Activated B cell treated with CpG ODN at 0.5 μM for 24 hours (primary cell): ENCODE measurements at places on chromosomes 2 and 18.

DNA sequence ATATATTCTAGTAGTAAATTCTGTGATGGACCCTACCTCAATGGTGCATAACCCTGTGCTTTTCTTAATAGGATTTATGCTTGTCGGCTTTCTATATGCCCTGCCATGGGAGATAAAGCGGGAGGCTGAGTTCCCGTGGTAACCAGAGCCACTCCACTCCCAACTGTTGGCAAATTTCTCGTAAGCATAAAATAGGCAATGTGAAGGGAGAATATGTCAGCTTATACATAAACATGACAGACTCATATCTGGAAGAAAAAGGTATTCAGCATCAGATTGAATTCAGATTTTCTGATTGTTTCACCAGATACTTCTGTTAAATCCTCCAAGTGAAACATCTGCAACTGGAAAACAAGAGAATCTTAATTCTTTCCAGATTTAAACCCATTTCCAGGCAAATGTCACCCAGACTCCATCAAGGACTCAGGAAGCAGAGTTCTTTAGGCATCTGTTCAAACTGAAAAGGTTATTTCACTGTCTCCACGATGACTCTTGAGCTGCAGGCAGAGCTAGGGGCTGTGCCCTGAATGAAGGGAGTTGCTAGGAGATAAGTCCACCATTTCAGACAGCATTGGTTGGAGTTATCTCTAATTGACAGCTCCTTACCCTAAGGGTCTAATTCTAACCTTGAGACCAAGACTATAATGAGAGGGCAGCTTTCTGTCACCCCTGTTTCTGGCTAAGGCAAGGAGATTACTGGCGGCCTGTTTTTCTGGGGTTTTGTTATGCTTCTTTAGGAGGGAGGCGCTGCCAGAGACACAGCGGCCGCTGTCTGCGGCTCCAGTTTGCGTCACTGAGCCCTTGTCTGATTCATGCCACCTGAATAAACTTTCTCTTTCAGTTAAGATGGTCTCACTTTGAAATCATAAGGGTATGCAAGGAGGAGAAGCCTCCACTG lies 381.3 kb downstream of the SOX11 start:
- no peak overlapping the region for H3K4me3 ChIP-seq
- H3K27ac ChIP-seq, result no peak overlapping the region
- no peaks in the 10 kb centered on the region for H3K4me1 ChIP-seq
- no peaks in the 10 kb centered on the region for H3K36me3 ChIP-seq
- no peaks in the 10 kb centered on the region for H3K27me3 ChIP-seq

- H3K4me3 ChIP-seq, result no peak overlapping the region
- H3K27ac ChIP-seq, result no peak overlapping the region
- no peaks in the 10 kb centered on the region for H3K4me1 ChIP-seq
- no peak for DNase-seq
Observed at GRCh38 chr18:1965016-1965415, 606.3 kb downstream of the METTL4 start.

DNA sequence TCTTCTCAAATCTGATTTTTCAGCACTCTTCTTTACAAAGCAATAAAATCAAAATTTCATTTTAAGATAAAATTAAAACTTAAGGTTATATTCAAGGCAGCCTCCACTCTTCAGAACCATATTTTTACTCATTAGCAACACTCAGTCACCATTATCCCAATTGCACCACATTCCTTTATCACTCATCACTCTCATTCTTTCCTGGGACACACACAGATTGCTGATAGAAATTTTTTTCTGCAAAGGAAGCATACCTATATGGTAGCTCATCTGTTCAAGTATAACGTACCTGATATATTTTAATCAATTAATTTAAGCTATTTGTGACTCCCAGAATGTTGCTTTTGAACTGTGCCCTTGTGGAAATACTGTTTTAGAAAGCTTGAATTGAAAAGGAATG lies 1559.3 kb upstream of the ZEB2 start:
- H3K36me3 ChIP-seq, result no peaks in the 10 kb centered on the region
- no peak overlapping the region for H3K4me3 ChIP-seq
- no peaks in the 10 kb centered on the region for H3K27me3 ChIP-seq
- no peak overlapping the region for H3K27ac ChIP-seq
- H3K4me1 ChIP-seq, result no peaks in the 10 kb centered on the region
- DNase-seq, result no peak

DNA sequence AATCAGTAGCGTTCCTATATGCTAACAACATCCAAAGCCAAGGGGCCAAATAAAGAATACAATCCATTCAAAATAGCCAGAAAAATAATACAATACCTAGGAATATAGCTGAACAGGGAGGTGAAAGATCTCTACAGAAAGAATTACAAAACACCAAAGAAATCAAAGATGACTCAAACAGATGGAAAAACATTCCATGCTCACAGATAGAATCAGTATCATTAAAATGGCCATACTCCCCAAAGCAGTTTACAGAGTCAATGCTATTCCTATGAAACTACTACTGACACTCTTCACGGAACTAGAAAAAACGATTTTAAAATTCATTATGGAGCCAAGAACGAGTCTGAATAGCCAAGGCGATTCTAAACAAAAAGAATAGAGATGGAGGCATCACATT lies 57.4 kb downstream of the CCBE1 start:
- no peak overlapping the region for H3K27ac ChIP-seq
- H3K36me3 ChIP-seq, result no peaks in the 10 kb centered on the region
- H3K27me3 ChIP-seq, result peaks cover 4% of the 10 kb centered on the region
- H3K4me1 ChIP-seq, result no peaks in the 10 kb centered on the region
- DNase-seq, result no peak

- H3K36me3 ChIP-seq, result peaks cover 84% of the 10 kb centered on the region
- H3K4me3 ChIP-seq, result no peak overlapping the region
- H3K27me3 ChIP-seq, result no peaks in the 10 kb centered on the region
- no peak for DNase-seq
- H3K27ac ChIP-seq, result peak overlapping the region; percentile 21
Observed at GRCh38 chr2:121372721-121373353, 87.8 kb upstream of the TFCP2L1 start.

DNA sequence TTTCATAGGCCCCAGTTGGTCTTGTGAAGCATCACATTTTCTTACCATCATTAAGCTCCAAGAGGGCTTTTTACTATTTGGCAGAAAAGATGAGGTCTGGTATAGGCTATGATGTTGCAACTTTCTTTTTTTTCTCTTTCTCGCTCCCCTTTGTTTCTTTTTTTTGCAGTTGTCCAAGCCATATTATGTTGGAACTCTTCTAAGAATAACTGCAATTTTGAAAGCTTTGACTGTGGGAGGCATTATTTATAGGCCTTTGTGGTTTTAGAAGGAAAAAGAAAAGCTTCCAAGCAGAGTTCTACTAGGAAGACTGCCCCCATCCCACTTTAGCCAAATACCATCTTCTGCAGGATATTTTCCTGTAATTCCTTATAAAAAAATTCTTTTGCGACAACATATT lies 571.6 kb downstream of the ARHGAP15 start:
- H3K27me3 ChIP-seq, result no peaks in the 10 kb centered on the region
- no peak overlapping the region for H3K27ac ChIP-seq
- H3K4me1 ChIP-seq, result peaks cover 2% of the 10 kb centered on the region
- H3K4me3 ChIP-seq, result no peak overlapping the region
- H3K36me3 ChIP-seq, result peaks cover 46% of the 10 kb centered on the region

GRCh38 chr18:34189656-34190435 lies 34.9 kb downstream of the NOL4 start:
- no peak overlapping the region for H3K27ac ChIP-seq
- DNase-seq, result no peak

- H3K27me3 ChIP-seq, result no peaks in the 10 kb centered on the region
- no peak for DNase-seq
- H3K36me3 ChIP-seq, result peaks cover under 1% of the 10 kb centered on the region
- no peak overlapping the region for H3K4me3 ChIP-seq
Observed at GRCh38 chr2:200845194-200845593, 19.3 kb downstream of the CLK1 start.

DNA sequence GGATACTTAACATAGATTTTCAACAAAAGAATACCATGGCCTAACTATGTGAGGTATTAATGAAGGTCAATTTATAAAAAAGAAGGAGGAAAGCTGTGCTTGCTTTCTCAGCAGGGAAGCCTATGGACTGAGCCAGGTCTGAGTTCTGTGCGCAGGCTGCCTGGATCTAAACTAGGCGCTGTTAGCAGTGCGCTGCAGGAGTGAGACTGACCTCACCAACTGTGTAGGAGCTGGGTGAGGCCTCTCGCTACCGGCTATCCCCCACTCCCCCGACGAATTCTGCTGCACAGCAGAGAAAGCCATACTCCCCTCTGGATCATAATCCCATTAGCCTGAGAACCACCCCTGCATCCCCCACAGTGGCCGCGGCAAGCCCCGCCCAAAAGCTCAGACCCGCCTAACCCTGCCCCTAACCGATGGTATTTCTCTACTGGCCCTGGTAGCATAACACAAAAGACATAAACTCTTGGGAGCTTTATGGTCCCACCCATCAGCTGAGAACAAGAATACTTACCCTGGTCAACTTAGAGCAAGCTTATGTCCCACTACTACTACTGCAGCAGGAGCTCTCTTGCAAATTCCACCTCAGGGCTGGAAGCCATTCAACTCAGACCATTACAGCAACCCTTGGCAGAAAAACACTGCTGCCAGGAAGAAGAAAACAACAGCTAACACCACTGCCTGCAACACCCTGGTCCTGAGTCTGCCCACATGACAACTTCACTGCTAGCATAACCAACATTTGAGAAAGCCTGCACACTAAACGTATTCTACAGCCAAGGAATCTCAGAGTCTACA lies 28.0 kb downstream of the SULT1C2 start:
- H3K36me3 ChIP-seq, result no peaks in the 10 kb centered on the region
- no peak for DNase-seq
- no peak overlapping the region for H3K27ac ChIP-seq
- no peak overlapping the region for H3K4me3 ChIP-seq

DNA sequence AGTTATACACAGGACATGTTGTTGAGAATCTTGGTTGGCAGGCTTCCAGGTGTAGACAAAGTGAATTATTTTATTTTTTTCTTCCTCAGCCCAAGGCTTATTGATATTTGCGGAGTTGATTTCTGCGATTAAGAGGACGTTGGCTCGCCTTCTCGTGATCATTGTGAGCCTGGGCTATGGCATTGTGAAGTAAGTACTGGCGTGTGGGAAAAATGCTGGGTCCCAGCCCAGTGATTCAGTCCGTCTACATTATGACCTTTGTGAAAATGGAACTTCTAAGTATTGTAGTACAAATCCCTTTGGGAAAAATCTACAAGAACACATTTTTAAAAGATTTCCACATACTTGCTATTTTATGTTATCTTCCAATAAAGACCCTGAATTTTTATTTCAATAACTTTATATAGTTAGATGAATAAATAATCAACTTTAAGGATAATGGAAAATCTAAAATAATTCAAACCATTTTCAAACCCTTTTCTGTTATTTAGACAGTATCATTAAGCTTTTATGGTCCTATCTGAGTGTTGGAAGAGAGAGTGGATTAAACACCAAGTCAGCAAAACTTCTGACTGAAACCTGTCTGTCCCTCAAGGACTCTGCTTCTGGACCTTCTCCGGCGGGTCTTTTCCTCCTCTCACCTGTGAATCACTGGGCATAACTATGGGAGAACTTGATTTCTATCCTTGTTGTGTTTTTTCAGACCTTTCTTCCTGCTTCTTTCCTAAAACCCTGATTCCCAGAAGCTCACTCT lies 31.0 kb downstream of the TMEM87B start:
- H3K36me3 ChIP-seq, result peaks cover 82% of the 10 kb centered on the region
- H3K27me3 ChIP-seq, result no peaks in the 10 kb centered on the region
- H3K27ac ChIP-seq, result peak overlapping the region; percentile 94
- no peak for DNase-seq
- peaks cover 30% of the 10 kb centered on the region for H3K4me1 ChIP-seq
- H3K4me3 ChIP-seq, result no peak overlapping the region

- H3K27ac ChIP-seq, result peak overlapping the region; percentile 95
- DNase-seq, result no peak
- peaks cover 3% of the 10 kb centered on the region for H3K36me3 ChIP-seq
- peak overlapping the region; percentile 78 for H3K4me3 ChIP-seq
Observed at GRCh38 chr18:23228102-23229061, 93.1 kb downstream of the CABLES1 start.

GRCh38 chr18:75304678-75305557 lies 94.3 kb downstream of the TSHZ1 start:
- peaks cover 5% of the 10 kb centered on the region for H3K4me1 ChIP-seq
- no peaks in the 10 kb centered on the region for H3K27me3 ChIP-seq
- no peak overlapping the region for H3K27ac ChIP-seq
- no peaks in the 10 kb centered on the region for H3K36me3 ChIP-seq
- no peak for DNase-seq

GRCh38 chr2:37402636-37403035 lies 58.2 kb downstream of the QPCT start:
- no peaks in the 10 kb centered on the region for H3K36me3 ChIP-seq
- no peaks in the 10 kb centered on the region for H3K27me3 ChIP-seq
- H3K4me3 ChIP-seq, result no peak overlapping the region
- no peak overlapping the region for H3K27ac ChIP-seq
- no peaks in the 10 kb centered on the region for H3K4me1 ChIP-seq
- no peak for DNase-seq

GRCh38 chr2:225429717-225430116 lies 30.2 kb downstream of the NYAP2 start:
- DNase-seq, result no peak
- no peaks in the 10 kb centered on the region for H3K4me1 ChIP-seq
- no peaks in the 10 kb centered on the region for H3K36me3 ChIP-seq
- no peaks in the 10 kb centered on the region for H3K27me3 ChIP-seq

GRCh38 chr2:171670655-171671054 lies 16.6 kb upstream of the DYNC1I2 start:
- peaks cover 9% of the 10 kb centered on the region for H3K27me3 ChIP-seq
- H3K36me3 ChIP-seq, result no peaks in the 10 kb centered on the region
- no peak overlapping the region for H3K27ac ChIP-seq
- no peak for DNase-seq
- H3K4me3 ChIP-seq, result no peak overlapping the region
- H3K4me1 ChIP-seq, result no peaks in the 10 kb centered on the region

GRCh38 chr18:34097312-34097711 lies 127.4 kb downstream of the NOL4 start:
- H3K4me3 ChIP-seq, result no peak overlapping the region
- no peaks in the 10 kb centered on the region for H3K27me3 ChIP-seq
- H3K4me1 ChIP-seq, result no peaks in the 10 kb centered on the region
- H3K27ac ChIP-seq, result no peak overlapping the region
- no peaks in the 10 kb centered on the region for H3K36me3 ChIP-seq
- no peak for DNase-seq

GRCh38 chr2:204197336-204198005 lies 260.9 kb downstream of the ICOS start:
- H3K27ac ChIP-seq, result no peak overlapping the region
- H3K4me1 ChIP-seq, result no peaks in the 10 kb centered on the region
- no peaks in the 10 kb centered on the region for H3K27me3 ChIP-seq
- H3K4me3 ChIP-seq, result no peak overlapping the region
- no peak for DNase-seq

GRCh38 chr2:94767336-94767735 lies 103.9 kb upstream of the TEKT4 start:
- H3K36me3 ChIP-seq, result no peaks in the 10 kb centered on the region
- H3K27ac ChIP-seq, result no peak overlapping the region
- H3K4me3 ChIP-seq, result no peak overlapping the region
- H3K4me1 ChIP-seq, result no peaks in the 10 kb centered on the region

- DNase-seq, result no peak
- H3K27me3 ChIP-seq, result no peaks in the 10 kb centered on the region
- peaks cover 19% of the 10 kb centered on the region for H3K4me1 ChIP-seq
- peaks cover 19% of the 10 kb centered on the region for H3K36me3 ChIP-seq
Observed at GRCh38 chr18:79379931-79380815, 15.6 kb upstream of the NFATC1 start.
